Naive thymus-derived CD4-positive, alpha-beta T cell (primary cell): ENCODE measurements at places on chromosomes 3 and 15.

GRCh38 chr3:157249606-157250005 lies 89.7 kb upstream of the CCNL1 start:
- no peak for DNase-seq

DNA sequence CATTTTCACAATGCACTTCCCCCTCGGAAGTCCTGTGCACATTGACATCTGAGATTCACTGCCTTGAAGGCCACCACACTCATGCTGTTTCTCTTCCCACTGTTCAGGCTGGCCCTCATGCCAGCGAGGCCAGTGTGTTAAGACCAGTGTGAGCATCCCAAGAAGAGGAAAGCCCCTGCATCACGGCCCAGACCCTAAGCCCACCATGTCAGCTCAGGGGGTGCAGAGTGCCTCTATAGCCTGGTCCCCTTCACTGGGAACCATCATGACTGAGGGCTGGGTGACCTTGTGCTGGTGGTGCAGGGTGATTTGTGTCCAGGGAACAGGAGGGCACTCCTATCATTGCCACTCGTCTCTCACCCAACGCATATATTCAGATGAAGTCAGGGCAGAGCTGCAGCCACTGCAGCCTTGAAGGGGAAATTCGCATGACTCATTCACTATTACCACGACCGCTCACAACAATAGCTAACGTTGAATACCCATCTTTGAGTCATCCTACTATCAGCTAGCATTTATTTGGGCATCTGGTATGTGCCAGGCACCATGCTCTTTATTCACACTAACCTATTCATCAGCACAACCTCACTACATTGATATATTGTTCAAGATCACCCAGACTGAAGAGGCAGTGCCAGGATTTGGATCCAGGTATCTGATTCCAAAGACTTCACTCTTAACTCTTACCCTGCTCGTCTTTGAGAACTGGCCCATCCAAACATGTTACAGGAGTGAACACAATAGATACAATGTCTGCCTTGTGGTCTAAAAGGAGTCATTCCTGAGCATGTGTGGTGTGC lies 58.8 kb upstream of the SLC6A11 start:
- DNase-seq: no peak

DNA sequence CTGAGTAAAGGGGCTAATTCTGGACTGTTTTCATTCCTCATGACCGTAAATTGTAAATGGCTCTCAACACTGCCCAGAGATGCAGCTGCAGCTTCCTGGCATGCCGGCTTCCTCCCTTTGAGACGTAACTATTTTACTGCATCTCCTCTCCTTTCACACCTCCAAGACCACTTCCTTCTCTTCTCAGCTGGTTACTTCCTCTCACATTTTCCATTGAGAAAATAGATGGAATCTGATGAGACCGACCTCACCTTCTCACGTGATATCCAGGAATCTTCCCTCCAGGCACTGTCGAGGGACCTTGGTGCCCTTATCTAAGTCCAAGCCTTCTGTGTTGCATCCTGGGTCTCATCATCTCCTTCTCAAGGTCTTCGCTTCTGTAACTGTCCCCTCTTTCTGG lies 12.7 kb downstream of the LYSMD4 start:
- DNase-seq: no peak

DNA sequence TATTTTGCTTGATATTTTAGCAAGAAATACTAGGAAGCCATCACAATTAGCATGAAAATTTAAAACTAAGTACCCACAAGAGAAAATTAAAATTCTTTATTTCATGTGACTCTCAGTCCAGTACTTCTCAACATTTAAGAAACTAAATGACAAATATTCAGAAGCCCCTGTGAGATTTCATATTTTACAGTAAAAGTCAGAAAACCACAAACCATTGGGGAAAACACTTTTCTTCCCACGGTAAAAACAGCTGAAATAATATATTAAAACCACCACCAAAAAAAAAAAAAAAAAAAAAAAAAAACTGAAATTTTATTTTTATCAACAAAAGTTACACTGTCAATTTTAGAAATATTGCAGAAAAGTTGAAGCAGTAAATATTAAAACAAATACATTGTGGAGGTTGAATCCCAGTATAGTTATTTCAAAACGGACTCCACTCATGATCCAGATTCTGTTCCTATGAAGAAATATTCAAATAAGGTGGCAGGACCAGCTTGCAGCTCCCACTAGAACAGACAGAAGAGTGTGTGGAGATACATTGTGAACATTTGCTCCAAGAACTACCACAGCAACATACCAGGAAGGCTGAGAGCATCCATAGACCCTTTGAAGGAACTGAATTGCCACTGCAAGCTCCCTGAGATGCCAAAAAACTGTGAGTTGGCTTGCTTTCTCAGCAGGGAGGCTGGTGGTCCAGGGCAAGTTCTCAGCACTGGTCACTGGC lies 308.2 kb downstream of the CTNNB1 start:
- DNase-seq: no peak

- no peak for DNase-seq
These were observed 402.1 kb downstream of the PDCD6IP start for GRCh38 chr3:34200576-34200975.

DNA sequence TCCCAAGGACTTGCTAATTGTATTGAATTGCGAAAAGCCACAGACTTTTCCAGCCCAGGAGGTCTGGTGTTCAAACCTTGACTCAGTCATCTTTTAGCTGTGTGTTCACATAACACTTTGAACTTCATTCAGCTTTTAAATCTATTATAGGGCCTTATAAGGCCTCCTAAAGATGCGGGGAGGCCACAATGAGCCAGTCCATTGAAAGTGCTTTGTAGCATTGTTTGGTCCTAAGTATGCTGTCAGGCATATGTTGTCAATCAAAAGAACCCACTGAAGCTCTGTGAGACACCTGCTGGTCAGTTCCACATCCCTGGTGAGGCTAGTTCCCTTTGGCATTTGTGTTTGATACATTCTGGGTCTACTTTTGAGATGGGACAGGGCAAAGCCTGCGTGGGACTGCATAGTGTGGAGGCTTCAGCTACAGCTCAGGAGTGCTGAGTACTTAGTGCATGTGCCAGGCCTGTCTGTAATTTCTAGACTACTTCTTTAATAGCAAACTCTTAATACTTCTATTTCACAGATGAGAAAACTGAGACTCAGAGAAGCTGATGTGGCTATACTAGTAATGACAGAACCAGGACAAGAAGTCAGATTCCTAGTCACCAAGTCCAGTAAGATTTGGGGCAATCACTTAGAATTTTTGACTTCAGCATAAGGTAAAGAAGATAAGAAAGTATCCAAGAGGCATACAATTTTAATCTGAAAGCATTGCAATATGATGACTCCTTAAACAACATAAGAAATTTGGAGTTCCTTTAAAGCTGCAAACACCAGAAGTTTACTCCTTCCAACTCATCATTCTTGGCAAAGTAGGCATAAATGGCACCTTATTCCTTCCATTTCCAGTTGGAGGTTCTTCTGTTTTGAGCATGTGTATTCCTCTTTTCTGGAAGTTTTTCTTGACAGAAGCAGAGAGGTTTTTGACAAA lies 213.0 kb downstream of the PDCD6IP start:
- no peak for DNase-seq

- peak; percentile 54 for DNase-seq
These were observed 24.0 kb downstream of the STX19 start for GRCh38 chr3:94004301-94004910.

GRCh38 chr3:166993015-166993630 lies 387.0 kb downstream of the ZBBX start:
- DNase-seq: no peak

DNA sequence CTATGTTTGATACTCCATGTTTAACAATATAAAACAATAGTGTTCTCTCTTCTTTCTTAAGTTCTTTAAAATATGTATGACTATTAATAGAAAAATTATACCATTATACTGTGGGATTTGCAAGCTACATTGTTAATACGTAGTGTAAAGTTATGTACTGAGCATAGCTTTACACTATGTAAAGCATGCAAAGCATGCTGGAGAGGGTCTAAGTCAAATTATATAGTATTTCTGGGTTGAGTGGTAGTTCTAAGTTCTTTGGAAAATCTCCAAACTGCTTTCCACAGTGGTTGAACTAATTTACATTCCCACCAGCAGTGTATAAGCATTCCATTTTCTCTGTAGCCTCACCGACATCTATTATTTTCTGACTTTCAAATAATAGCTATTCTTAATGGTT lies 253.0 kb downstream of the RAP2B start:
- DNase-seq: no peak

- DNase-seq: no peak
These were observed 9.0 kb downstream of the ZIC4 start for GRCh38 chr3:147397155-147397874.

DNA sequence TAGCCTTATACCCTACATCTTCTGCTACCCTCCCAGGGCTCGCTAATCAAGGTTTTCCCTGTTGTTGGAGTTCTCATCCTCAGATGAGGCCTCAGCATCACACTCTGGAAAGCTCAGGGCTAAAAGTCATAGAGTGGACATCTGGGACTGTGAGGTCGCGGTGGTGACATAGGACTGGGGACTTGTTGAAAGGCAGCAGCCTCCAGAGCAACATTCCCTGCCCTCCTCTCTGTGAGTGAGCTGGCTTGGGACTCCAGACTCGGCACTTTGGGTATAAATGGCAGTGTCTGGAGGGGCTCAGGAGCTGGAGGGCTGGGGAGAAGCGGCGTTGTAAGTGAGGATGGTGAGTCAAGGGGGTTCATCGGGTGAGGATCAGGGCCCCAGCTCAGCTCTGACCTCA lies 2.7 kb downstream of the CA12 start:
- no peak for DNase-seq

GRCh38 chr3:44932986-44933944 lies 42.7 kb downstream of the ZDHHC3 start:
- DNase-seq: no peak

DNA sequence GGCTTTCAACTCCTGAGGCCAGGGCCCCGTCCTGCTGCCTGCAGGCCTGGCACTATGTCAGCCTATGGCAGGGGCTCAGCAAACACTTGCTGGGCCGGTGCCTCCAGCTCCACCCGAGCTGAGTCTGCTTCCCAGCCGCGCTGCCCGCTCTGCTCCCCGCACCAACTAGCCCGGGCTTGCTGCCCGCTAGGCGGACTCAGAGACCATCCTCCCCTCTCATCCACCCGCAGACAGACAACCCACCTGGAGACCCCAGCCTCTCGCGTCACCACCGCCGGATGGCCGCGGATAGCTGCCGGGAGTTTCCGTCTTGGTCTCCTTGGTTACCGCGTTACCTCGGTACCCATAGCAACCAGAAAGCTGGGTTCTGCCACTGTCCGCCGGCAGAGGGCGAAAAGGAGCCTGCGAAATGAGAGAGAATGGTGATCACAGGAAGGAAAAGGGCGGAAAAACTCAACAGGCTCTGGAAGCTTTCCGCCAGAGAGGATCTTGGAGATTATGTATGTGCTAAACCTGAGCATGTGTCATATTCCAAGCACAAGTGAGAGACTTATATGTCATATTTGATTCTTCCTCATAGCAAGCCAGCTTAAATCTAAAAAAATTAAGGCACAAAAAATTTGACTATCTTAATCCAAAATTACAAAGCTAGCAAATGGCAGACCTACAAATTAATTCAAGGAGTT lies at the start of gene ZBBX:
TSS of gene ZBBX (minus strand) at position 294 of the 686 bp plus-strand sequence. CDS start 7,396 bp downstream, outside the sequence.
- peak; percentile 75 for DNase-seq

DNA sequence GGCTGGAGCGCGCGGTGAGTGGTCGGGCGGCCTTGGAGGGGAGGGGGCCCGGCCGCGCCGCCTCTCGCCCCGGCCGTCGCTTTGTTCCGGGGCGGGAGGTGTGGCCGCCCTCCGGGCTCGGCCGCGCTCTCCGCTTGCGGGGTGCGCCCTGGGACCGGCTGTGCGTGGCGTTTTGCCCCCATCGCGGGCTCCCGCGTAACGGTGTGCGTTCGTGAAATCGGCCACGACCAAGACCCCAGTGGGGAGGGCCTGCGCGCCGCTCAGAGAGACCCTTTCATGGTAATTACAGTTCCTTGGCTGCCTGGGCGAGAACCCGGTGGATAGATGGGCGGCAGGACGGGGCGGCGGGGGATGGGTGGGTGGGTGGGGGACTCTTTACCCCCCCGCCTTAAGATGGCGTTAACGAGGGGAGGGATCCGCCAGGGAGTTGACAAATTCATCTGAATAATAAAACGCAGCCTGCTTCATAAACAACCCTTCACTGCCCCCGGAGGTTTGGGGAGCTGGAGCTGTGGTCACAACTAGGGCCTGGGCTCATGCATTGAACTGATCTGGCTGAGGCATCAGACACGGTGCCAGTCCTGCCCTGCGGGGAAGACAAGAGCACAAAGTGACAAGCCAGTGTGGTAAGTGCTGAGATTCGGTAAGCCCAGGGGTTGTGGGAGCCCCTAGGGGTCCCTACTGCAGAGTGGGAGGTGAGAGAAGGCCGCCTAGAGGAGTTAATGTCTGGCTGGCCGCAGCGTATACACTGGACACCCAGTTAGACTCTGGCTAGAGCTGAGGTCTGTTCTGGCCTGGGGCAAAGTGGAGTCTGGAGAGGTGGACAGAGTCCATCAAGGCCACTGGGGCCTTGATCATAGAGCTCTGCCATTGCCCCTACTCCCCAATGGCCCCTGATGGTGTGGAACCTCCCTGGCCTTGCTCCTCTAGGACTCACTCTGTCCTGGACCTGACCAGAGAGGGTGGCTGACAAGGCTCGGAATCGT lies 668 bp downstream of the MRAS start:
- DNase-seq: no peak

- DNase-seq: no peak
These were observed 41.9 kb downstream of the NIPA2 start for GRCh38 chr15:22880068-22880980.
